Skin of body (tissue), 3 donors: ENCODE measurements at places on chromosomes 11 and 22.

DNA sequence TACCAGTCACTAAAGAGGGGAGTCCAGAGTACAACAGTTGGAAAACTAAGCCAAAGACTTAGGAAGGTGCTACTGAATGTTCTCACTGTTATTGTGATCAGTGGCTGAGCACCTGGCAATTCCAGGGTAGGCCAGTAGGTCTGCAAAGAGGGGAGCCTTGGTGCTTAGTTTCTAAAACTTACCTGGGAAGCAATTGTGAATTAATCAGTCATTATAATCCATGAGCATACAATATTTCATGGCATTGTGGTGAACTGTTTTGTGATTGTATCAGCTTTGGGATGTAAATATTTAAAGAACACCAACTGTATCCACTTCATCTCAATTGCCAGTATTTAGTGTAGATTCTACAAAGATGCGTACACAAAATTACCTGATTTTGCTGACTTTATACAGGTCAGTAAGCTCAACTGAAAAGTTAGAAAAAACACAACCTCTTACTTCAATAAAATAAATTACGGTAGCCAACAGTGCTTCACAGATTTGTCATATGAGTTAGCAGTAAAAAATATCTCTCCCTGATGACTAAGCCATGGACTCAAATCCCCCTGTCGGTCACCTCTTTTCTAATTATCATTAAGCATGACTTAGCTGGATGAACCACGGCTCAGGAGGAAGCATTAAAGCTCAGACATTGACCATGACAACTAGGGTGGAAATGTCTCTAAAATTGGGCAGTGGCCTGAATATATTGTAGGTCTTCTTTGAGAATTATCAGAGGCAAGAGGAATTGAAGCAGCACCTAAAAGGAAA lies 30.8 kb upstream of the SORL1 start:
- no peak for DNase-seq

DNA sequence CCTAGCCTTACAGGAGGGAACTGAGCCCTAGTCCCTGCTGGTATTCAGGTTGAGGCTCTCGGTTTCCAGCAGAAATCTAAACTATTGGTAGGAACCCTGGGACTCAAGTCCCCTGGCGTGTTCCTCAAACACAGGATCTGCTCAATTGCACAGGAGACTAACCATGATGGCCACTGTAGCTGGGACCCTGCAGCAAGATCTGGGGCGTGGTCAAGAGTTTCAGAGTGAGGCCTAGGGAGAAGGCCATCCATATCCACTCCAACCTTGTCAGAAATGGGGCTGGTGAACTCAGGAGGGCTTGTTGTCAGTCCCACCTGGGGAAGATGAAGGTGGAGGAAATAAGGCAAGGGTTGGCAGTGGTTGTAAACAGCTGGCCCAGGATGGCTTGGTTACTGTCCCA lies 49.9 kb upstream of the PAX6 start:
- no peak for DNase-seq

GRCh38 chr22:41350087-41350486 lies 31.7 kb upstream of the TEF start:
- no peak for DNase-seq

DNA sequence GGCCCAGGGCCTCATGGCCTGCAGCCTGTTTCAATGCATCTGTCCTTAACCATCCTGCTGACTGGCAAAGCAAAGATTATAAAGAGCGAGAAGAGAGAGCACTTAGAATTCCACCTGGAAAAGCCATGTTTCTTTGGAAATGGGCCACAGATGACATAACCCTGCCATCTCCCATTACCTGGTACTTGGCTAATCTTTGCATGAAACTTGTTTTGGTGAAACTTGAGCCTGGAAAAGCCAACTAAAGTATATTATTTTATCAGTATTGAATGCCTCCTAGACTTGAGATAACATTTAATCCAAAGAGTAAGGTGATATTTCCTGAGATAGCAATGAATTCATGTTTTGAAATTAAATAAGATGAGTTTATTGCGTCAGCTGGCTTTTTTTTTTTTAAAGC lies 72.6 kb downstream of the NAV2 start:
- no peak for DNase-seq

- DNase-seq = no peak
These were observed 5.5 kb downstream of the TTC28 start for GRCh38 chr22:28674121-28674563.

- no peak for DNase-seq
These were observed 29.8 kb downstream of the POU2AF1 start for GRCh38 chr11:111349191-111349695.
